ENCODE measurements at places on chromosomes 13 and 19.

- DNase-seq, result no peak
Observed at GRCh38 chr13:88162076-88162702, 491.0 kb downstream of the SLITRK5 start.

GRCh38 chr13:77338329-77338728 lies 11.4 kb upstream of the MYCBP2 start:
- DNase-seq, result no peak

GRCh38 chr13:108226184-108226583 lies 8.0 kb downstream of the ABHD13 start:
- DNase-seq, result no peak

DNA sequence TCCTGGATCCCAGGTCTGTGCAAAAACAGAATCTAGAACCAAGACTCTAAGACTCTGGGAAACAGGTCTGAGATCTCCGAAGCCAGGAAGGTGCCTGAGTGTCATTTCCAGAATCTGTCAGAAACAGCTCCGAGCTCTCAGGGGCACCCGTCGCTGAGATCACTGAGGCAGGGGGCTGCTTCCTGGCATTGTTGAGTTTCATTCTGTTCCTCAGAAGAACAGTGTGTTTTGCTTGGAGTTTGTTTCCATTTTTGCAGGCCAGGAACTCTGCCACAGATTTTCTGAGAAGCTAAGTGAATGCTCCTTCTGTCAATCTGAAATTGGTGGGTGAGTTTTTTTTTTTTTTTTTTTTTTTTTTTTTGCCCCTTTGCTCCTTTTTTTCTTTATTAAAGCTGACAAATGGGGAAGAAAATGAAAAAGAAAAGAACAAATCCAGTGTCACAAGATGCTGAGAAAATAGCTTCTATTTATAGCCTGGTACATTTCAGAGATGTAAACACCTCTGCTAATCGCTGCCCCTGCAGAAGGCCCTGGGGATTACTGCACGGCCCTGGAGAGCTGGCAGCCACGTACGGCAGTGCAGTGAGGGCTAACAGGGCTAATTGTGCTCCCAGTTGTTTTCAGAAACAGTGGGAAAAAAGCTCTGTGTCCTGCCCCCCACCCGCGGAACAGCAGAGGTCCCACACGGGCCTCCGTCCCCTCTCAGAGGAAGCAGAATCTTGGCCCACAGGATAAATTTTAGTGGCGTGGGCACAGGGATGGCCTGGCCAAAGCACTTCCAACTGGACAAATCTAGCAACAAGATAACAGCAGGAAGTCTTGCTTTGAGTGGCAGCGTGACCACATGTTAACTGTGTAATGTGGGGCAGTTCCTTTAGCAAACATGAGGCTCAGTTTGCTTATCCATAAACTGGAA lies 237.6 kb upstream of the IRS2 start:
- no peak for DNase-seq

- no peak for DNase-seq
Observed at GRCh38 chr13:26029581-26030136, 22.2 kb downstream of the SHISA2 start.
